ENCODE measurements at places on chromosomes 13 and 19.

DNA sequence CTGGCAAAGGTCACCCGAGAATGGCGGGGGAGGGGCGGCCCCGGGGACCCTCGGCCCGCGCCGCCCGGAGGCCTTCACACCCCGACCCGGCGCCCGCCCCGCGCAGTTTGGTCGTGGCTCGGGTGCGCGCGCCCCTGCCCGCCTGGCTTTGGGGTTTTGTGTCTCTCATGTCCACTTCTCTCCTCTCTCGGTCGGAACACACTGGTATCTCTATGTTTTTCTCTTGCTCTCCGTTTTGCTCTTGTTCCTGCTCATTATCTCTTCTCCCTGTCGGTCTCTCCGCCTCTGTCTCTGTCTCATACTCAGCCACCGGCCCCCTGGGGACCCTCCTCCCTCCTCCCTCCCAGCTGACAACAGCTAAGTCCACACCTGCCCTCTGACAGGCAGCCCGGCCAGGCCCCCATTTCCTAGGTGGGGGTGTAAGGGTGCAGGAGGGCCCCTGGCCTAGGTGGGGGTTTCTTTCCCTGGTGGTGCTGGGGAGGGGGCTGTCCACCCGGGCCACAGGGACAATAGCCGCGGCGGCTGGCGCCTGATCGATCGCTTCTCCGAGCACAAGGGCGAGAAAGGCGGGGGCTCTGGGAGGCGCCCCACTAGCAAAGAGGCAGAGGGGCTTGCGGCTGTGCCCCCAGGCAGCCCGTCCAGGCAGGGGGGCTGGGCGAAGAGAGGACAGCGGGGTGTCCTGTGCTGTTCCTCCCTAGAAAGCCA is 2.3 kb downstream of the ONECUT3 start:
- DNase-seq = no peak

DNA sequence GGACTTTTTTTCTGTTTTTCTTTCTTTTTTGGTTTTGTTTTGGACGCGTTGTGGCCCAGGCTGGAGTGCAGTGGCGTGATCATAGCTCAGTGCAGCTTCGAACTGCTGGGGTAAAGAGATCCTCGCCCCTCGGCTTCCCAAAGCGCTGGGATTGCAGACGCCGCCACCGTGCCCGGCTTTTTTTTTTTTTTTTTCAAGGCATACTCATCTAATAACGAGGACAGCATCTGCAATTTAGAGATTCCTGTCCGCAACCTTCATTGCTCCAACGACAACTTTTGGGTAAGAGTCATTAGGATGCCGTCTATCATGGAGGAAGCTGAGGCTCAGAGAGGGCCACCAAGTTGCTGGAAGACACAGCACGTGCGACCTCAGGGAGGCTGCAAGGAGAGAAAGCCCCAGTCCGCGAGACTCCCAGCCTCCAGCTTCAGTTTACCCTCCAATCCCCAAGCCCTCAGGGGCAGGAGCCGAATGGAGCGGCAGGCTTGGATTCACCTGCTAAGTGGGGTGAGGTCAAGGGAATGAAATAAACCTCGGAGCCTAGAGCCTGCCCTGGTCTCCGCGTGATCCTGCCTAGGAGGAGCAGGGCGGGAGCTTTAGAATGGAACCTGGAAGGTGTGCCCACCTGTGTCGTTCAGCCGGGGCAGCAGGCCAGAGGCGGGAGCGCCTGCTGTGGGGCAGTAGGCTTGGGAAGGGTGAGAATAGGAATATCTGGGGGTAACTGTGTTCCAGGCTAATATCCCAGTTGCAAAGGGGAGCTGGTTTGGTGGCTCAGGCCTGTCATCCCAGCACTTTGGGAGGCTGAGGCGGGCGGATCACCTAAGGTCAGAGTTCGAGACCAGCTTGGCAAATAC is 676 bp upstream of the POLRMT start:
- no peak for DNase-seq

- no peak for DNase-seq
Observed at GRCh38 chr13:59493436-59493965, 670.2 kb downstream of the DIAPH3 start.

GRCh38 chr19:1568320-1569019 is at the start of gene MEX3D:
Gene MEX3D (minus strand): TSS chr19:1568325. CDS start chr19:1568058, 267 bp downstream.
- DNase-seq = peak; percentile 78

- no peak for DNase-seq
Observed at GRCh38 chr19:5664515-5664914, 15.8 kb downstream of the MICOS13 start.

DNA sequence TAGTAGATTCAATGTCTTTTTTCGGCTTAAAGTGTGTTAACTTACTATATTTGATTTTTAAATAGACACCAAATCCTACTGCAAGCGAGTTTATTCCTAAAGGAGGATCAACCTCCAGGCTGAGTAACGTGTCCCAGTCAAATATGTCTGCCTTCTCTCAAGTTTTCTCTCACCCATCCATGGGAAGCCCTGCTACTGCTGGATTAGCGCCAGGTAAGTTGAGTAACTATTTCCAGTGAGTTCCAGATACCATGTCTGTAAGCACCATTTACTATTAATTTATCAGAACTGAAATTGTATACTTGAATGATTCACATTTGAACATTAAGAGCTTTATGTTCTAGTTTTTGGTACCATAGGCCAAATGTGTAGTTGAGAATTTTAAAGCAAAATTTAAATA is 81.8 kb downstream of the PAN3 start:
- DNase-seq = no peak

DNA sequence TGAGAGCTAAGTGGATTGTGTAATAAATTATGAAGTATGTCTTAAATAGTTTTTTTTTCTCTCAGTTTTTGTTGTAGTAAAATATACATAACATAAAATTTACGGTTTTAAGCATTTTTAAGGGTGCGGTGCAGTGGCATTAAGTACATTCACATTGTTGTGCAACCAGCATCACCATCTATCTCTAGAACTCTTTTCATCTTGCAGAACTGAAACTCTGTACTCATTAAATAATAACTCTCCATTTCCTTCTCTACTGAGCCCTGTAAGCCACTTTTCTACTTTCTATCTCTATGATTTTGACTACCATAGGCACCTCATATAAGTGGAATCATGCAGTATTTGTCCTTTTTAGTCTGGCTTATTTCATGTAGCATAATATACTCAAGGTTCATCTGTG is 87.1 kb downstream of the GJA3 start:
- DNase-seq = no peak

DNA sequence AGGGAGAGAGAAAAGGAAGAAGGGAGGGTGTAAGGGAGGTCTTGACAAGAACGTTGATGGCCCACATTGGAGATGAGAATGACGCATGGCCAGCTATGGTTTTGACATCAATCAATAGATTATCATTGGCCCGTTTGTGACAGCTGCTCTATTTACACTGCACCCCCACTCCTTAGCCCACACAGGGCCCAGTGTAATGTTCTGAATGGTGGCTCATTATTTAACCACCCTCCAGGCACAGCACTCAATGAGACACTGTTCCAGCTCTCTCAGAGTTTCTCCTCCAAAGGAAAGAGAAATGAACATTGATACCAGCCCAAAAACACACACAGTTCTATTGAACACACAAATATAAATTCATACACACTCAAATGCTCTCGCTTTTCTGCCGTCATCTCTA is 173.0 kb upstream of the IPO5 start:
- DNase-seq = no peak

DNA sequence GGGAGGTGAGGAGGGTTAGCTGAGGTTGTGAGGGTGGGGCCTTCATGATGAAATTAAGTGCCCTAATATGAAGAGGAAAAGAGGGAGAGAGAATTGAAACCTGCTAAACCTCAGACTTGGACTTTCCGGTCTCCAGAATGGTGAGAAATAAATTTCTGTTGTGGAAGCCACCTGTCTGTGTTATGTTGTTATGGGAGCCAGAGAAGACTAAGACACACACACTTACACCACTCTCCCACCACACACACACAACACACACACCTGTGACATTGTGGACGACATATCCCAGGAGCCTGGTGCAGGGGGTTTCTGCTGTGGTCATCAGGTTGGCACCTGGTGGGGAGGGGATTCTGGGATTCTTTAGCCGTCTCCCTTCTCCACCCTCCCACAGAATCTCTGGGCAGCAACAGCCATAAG is 14.0 kb downstream of the KLK4 start:
- no peak for DNase-seq

DNA sequence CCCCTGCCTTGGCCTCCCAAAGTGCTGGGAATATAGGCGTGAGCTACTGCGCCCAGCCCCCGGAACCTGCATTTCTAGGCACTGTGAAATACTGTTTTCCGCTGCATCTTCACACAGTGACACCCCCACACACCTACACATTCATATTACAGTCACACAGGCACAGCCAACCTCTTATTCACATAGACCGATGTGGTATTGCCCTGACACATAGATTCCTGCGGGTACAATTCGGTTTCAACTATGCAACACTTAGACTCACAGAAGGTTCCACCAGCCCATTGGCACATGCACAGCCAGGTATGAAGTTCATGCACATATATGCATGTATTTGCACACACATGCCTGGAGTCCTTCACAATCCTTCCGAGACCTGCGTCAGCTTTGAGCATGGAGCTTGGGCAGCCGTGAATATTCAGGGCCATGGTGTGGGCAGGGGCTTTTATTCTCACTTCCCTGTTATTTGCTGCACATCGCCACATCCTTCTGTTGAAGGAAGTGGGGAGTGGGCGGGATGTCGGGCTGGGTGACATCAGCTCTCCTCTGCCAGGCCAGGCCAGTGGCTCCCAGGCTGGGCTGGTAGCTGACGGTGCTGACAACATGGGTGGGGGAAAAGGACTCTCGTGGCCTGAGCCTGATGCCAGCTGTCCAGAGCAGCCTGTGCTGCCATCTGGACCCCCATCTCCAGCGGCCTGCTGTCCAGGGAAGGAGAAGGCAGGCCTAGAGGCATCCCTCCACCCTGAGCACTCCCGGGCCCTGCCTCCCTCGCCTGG is 5.4 kb upstream of the CDC37 start:
- DNase-seq = no peak

DNA sequence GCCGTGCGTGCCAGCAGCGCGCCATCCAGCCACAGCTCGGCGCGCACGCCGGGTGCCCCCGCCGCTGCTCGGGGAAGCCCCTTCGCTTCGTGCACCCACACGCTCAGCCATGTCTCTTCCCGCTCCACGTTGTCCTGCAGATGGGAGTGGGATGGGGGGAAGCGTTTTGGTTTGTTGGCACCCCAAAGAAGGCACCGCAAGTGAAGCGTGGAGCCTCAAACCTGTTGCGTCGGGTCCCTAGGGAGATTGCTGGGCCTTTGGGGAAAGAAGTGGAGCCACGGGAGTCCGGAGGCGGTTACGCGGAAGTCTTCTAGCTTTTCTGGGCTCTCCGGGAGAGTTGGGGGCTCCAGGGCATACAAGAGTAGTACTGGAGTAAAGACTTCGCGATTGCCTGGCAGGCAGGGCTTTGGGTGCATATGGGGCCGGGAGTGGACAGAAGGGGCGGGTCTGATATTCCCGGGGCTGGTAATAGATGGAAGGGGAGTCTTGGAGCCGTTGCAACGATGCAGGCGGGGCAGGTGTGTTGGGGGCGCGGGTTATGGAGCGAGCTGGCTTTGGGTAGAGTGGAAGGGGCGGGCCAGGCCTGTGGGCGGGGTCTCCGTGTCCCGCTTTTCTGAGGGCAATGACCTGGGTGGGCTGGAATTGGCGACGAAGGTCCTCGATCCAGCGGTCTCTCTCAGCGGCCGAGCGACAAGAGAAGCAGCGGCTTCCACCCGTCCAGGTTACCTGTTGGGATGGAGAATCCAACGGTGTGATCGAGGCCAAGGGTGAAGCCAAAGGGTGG is 6.5 kb downstream of the RASAL3 start:
- no peak for DNase-seq

DNA sequence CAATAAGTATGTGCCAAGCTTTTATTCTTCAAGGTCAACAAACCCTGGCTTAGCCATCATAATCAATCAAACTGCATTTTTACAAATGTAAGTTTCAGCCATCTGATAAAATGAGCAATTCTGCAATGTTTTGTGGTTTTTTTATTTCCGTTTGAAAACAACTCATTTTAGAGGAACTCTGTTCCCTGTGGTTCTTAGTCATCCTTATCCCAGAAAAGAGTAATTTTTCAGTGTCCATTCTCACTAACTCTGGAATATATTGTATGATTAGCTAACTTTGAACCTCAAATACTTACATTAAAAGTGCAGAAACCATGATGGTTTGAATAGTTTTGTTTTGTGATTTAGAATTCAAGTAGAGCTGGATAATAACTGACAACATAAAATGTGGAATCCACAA is 87.6 kb downstream of the IRS2 start:
- no peak for DNase-seq

GRCh38 chr13:75050419-75051046 is 431.4 kb downstream of the TBC1D4 start:
- no peak for DNase-seq

GRCh38 chr13:102598061-102598460 is 1.3 kb downstream of the TPP2 start:
- DNase-seq = no peak

DNA sequence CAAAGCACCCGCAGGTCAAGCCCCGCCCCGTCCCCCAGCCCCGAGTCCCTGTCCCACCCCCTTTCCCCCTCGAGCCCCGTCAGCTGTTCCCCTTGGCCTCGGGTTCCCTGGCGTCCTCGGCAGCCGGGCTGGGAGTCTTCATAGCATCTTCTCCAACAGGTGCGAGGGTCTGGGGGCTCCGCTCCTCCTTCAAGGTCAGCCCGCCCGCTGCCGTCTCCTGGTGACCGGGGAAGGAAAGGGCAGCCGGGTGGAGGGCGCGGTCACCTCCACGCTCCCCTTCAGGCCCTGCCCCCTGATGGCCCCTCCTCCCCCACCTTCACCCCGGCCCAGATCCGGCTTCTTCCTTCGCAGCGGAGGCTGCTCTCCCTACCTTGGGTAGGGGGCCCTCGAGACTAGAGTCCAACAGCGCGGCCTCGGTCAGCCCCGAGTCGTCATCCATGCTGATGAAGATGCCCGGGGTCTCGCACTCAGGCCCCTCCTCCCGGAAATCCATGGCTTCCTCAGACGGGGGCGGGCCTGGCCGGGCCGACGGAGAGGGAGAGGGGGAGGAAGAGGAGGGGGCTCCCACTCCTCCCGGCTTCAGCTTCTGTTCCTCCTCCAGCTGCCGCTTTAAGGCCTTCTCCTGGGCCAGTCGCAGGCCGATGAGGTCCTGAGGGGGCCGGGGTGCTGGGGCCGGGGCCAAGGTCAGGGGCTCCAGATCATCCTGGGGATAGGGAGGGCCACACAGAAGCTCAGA is 541 bp upstream of the RSPH6A start:
- no peak for DNase-seq

- DNase-seq = no peak
Observed at GRCh38 chr13:75353781-75354193, 128.2 kb downstream of the TBC1D4 start.

- peak; percentile 81 for DNase-seq
Observed at GRCh38 chr19:23249911-23250649, at the start of gene ZNF724. Gene ZNF724 (minus strand): TSS chr19:23250394. CDS start chr19:23250242, 152 bp downstream.

- DNase-seq = no peak
Observed at GRCh38 chr13:39789451-39789850, 134.0 kb downstream of the COG6 start.

GRCh38 chr13:101415358-101416174 is 742 bp downstream of the NALCN start:
- DNase-seq = no peak

GRCh38 chr19:57083711-57084110 is 36.1 kb upstream of the USP29 start:
- DNase-seq = no peak

All from stimulated activated CD4-positive, alpha-beta T cell treated with anti-CD3 and anti-CD28 coated beads, Interleukin-1b, Interleukin-23, amount 100 ng/mL, for 24 hours (primary cell).